ENCODE measurements at places on chromosomes 3 and 15. TPM values are rescaled to one million over a fixed set of nuclear protein-coding genes. Genes with fewer than 3 reads are reported as not detected.

The ENTPD3 gene
- not detected for total RNA-seq

GRCh38 chr15:98955961-98956723 lies 51.5 kb downstream of the PGPEP1L start:
- DNase-seq, result no peak

GRCh38 chr3:65549626-65549959 lies 489.1 kb downstream of the MAGI1 start:
- no peak for DNase-seq

- no peak for DNase-seq
These were observed 50.4 kb downstream of the DNASE1L3 start for GRCh38 chr3:58160399-58160798.

Measured in activated T-cell treated with anti-CD3 and anti-CD28 coated beads, Interleukin-2, amount 50 U/mL, for 4 hours (primary cell).